ENCODE measurements at places on chromosomes 7 and 10.

DNA sequence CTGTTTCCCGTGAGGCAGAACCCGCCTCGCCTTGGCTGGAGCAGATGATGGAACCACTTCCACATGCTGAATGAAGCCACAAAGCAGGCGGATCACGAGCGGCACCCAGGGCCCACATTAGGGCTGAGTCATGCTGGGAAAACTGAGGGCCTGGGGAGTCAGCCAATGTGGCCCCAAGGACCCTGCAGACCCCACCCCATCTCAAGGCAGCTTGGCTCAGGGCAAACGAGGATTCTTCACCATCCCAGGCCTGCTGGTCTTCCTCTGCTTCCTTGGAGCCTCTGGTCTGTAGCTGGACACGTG lies 488.0 kb downstream of the DNAJB6 start:
- DNase-seq: no peak

DNA sequence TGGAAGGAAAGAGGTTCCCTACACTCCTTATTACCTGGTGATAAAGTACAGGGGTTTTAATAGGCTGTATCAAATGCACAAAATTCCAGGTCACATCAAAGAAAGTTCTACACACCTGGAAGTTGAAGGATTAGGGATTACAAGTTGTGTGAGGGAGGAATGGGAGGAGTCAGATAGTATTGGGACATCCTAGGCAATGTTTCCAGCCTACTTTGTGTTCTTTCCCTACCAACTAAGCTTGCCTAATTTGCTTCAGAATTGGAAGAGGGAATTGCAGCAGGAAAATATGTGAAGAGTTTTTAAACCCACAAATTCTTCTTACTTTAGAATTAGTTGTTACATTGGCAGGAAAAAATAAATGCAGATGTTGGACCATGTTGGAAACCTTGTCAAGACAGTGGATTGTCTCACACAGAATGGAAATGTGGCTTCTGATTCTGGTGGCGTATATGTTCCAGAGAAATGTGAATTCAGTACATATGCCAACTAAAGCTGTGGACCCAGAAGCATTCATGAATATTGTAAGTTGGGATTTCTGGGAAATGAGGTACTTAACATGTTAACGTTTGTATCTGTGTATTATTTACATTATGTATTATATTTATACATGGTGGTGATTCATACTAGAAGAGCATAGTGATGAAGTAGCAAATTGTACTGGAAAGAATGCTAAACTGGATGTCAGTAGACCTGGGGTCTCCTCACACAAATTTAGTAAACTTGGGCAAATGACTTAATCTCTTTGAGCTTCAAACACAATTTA lies at the start of gene LIPM:
Gene LIPM, plus strand, starts transcription at position 208 of the 763 bp plus-strand sequence. Its CDS starts 167 bp downstream, at position 375.
- DNase-seq: no peak

GRCh38 chr7:7911369-7912123 lies 57.0 kb upstream of the GLCCI1 start:
- no peak for DNase-seq

- DNase-seq: no peak
These were observed 7.8 kb downstream of the C1GALT1 start for GRCh38 chr7:7190142-7190541.

DNA sequence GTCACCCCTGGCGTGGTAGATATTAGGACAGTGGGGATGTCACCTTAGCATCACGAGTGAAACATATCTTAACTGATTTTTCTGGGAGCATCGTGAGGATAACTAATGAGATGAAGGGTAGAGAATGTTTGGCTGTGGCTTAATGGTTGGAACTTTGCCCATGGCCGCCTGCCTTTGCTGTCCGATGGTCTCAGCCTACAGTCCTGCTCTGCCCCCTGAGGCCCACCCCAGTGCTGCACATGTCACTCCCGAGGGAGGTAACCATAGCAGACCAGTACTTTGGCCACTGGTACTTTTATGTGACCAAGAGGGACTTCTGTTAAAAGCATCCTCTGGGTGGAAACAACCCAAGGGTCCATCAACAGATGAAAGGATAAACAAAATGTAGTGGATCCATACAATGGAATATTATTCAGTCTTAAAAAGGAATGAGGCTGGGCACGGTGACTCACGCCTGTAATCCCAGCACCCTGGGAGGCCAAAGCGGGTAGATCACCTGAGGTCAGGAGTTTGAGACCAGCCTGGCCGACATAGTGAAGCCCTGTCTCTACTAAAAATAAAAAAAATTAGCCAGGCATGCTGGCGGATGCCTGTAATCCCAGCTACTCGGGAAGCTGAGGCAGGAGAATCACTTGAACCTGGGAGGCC lies 58.4 kb downstream of the TACR2 start:
- no peak for DNase-seq

- no peak for DNase-seq
These were observed 5.4 kb downstream of the PLAC9 start for GRCh38 chr10:80137920-80138319.

DNA sequence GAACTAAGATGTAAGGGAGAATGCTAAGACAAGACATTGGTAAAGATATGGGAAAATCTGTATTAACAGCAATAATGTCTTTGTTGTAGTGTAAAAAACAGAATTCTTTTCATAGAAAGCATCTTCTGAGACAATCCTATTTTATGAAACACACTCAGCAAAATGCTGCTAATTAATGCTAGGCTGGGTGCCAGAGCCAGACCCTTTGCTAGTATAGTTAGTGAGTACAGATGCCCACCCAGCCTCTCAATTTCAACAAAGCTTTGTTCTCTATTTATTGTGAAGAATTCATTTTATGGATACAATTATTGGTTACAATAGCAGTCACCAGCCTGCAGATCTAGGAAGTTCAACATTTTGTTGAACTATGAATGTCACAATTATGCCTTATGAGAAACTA lies 131.0 kb downstream of the SEM1 start:
- DNase-seq: no peak

GRCh38 chr7:20140291-20141001 lies 76.7 kb downstream of the MACC1 start:
- DNase-seq: no peak

- no peak for DNase-seq
These were observed 412.7 kb upstream of the ANKRD30A start for GRCh38 chr10:36712695-36713094.

DNA sequence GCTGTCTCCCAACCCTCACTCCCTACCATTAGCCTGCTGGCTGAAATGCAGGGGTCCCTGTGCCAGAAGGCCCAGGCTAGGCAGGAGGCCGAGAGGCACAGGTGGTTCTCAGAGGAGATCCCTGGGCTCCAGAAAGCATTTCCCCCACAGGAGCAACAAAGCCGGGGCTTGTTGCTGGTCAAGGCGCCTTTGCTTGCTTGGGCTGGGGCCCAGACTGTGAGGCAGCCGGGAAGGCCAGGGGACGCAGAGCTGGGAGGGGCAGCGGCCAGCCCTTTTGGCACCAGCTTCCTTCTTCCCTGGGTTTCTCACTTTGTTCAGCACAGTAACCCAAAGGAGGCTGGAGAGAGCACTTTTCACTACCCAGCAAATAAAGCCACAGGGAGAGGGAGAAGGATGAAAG lies 48.6 kb downstream of the FBXW4 start:
- peak; percentile 71 for DNase-seq

DNA sequence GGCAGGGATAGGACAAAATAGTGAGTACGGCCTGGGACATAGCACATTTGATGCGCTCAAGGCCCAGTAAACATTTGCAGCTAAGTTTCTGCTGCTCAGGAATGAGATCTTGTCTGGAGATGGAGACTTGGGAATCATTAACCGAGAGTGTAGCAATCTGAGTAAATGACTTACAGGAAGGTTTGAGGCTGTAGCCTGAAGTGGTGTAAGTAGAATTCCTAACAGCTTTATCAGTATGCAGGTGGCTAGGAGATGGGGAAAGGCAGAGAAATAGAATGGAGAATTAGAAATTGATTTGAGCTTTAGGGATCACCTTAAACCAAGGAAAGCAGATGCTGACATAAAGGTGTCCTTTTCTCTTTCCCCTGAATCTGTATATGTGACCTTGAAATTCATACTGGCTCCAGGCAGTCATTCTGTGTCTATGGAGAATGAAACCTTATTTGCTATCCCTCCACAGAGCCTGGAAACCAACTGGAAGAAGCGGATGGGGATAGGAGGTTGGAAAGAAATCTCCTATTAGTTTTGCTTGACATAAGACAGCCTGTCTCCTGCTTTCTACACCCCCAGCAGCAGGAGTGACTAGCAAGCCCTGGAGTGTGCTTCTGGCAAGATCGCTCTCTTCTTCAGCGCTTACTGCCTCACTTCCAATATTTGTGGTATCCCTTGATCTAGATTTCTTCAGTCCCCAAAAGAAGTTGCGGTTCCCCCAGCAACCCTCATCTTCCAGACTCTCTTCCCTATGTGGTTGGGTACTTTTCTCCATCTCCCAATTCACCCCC lies 6.4 kb upstream of the PON2 start:
- DNase-seq: no peak

DNA sequence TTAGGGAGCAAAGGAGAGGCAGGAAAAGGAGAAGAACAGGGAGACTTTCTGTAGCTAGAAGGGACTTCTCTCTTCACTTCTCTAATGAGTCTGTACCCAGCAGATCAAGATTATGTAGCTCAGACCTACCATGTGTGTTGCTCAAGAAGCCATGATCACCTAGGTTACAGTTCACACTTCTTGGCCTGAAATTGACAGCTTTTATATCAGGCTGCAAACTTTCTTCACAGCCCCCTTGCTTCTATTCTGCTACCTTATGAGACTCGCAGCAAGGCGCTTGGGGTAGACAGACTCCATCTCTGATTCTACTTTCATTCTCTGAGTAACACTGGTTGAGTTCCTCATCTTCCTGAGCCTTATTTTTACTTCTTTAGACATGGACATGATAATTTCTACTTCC lies 19.6 kb upstream of the GIMAP2 start:
- no peak for DNase-seq

All from Right ventricle myocardium superior (tissue), 1 donor.